EL (cell line): ENCODE measurements at places on chromosomes 12 and 14.
A peak's percentile ranks its signal among the peaks of the same experiment; 100 is the strongest.

GRCh38 chr14:100363053-100363452 is 39.9 kb downstream of the SLC25A47 start:
- DNase-seq = no peak

GRCh38 chr14:33767586-33768457 is 183.1 kb downstream of the EGLN3 start:
- DNase-seq = peak; percentile 21

DNA sequence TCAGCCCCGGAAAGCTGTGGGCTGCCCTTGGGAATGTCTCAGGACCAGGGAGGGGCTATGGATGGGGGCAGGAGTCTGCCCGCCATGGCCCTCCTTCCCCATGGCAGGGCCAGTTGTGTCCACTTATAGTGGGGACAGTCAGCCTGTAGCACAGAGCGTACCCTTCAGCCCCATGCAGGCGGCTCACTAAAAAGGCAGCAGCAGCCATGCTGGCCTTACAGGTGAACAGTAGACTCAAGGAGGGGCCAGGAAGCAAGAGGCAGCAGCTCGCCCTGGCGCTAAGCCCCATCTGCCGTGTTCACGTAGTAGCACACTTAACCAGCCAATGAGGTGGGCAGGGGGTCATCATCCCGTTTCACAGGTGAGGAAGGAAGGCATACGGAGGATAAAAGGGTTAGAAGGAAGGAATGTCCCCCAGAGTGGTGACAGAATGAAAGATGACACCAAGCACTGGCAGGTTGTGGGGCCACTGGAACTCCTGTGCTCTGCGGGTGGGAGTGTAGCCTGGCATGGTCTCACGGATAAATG is 52.7 kb downstream of the FAM222A start:
- no peak for DNase-seq

- DNase-seq = peak; percentile 82
Observed at GRCh38 chr14:85233756-85234155, 296.2 kb upstream of the FLRT2 start.

DNA sequence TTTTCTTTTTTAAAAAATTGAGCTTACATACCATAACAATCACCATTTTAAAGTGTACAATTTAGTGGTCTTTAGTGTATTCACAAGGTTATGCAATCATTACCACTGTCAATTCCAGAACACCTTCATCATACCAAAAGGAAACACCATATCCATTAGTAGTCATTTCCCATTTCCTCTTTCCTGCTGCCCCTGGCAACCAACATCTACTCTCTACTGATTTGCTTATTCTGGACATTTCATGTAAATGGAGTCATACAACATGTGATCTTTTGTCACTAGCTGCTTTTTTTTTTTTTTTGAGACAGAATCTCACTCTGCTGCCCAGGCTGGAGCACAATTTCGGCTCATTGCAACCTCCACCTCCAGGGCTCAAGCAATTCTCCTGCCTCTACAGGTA is 66.8 kb upstream of the CFL2 start:
- peak; percentile 95 for DNase-seq

- DNase-seq = peak; percentile 10
Observed at GRCh38 chr12:89433634-89434033, 81.3 kb upstream of the DUSP6 start.

GRCh38 chr12:615620-616019 is 47.6 kb downstream of the NINJ2 start:
- no peak for DNase-seq

- peak; percentile 46 for DNase-seq
Observed at GRCh38 chr12:100826323-100826722, 31.7 kb downstream of the ANO4 start.

- DNase-seq = no peak
Observed at GRCh38 chr12:121814429-121815119, 10.8 kb downstream of the SETD1B start.

- peak; percentile 80 for DNase-seq
Observed at GRCh38 chr14:62428429-62429203, 616.6 kb downstream of the KCNH5 start.

- DNase-seq = peak; percentile 59
Observed at GRCh38 chr12:25155022-25155576, 39.9 kb downstream of the DNAI7 start.

- no peak for DNase-seq
Observed at GRCh38 chr12:29780084-29780483, 3.7 kb downstream of the TMTC1 start.

GRCh38 chr12:27826076-27826475 is 46.0 kb upstream of the MANSC4 start:
- DNase-seq = no peak

DNA sequence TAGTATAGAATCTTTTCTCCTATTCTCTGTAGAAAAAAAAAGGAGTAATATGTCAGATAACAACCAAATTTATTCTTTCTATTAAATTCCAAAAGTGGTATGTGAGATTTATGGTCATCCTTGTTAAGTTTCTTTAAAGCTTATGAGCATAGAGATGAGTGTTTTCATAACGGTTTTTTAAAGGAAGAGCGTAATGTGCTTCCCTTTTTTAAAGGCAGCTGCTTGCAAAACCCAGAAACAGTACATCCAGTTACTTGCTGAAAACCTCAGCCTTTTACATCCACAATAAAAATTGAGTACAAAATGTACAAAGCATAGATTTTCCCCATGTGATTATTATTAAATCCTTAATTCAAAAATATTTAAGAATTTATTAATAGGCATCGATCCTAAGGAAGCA is 53.6 kb upstream of the CD163 start:
- no peak for DNase-seq

GRCh38 chr14:99624024-99624423 is 20.0 kb upstream of the CCDC85C start:
- no peak for DNase-seq

- no peak for DNase-seq
Observed at GRCh38 chr12:123946152-123946515, 26.5 kb downstream of the CCDC92 start.

DNA sequence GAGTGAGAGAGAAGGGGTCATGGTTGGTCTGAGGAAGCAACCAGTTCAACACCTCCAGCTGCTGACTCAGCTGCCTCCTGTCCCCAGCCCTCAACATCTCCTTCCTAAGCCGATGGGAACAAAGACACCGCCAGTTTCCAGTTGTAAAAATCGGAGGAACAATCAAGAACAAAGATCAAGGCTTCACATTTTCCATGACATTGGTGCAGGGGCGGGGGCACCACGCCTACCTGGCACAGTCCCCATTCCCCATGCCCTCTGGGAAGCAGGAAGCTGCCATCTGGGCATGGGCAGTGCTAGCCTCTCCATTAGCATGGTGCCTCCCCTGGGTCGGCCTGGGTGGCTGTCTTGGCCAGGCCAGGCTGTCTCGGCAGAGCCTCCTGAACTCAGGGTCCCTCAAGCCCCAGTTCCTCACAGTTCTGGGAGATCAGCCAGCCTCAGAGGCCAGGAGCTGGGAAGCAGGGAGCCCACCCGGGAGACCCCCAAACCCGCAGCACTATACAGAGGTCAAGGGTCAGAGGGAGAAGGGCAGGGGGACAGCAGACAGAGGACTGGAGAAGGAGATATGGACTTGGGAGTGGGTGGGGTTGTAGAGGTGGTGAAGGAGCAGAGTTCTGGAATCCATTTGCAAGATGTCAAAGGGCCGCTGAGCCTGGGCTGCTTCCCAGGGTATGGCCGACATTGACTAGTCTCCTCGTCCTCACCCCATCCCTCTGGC is 19.6 kb upstream of the TMEM106C start:
- DNase-seq = no peak

DNA sequence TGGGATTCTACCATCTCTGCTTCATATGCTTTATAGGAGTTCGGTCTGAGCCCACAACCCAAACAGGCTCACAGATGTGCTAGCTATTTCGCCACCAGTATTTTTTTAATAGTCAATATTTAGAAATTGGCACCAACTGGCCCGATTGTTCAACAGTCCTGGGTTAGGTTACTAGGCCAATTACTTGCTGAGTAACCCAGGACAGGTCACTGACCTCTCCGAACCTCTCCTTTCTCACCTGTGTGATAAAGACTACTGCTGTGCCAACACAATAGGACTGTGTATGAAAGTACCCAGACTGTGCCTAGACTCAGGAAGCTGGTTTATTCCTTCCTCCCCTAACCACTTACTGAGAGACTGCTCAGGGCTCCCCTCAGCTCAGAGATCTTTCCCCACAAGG is 8.3 kb downstream of the BDKRB2 start:
- no peak for DNase-seq

DNA sequence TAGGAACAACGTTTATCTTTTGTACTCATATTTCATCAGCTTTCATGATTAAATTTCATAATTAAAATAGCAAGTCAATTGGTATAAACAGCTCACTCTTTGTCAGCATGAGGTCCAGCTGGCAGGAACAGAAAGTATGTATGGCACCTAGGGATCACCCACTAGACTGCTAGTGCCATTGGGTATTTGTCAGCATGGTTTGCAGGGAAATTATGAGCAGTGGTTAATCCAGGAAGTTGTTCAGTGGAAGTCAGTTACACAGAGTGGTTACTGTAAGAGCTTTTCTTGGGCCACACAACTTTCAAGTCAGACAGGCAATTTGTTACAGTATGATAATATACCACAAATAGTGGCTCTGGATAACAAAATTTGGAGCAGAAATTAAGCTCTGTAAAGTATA is 340.3 kb upstream of the RGS6 start:
- peak; percentile 83 for DNase-seq

DNA sequence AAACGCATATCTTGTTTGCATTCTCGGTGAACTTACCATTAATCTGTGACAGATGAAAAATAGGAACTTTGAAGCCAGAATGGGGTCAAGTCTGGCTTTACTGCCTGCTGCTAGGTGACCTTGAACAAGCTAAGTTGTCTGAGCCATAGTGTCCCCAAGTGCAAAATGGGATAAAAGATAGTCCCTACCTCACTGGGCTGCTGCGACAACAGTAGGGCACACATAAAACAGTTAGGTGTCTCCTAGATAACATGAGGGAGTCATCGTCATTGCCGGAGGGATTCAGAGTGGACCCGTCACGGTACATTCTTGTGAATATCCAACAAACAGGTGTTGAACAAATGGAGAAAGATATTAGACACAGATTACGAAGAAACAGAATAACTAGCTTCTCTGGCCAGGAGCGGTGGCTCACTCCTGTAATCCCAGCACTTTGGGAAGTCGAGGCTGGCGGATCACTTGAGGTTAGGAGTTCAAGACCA is 71.2 kb downstream of the NINJ2 start:
- no peak for DNase-seq

GRCh38 chr14:55092341-55092740 is 36.7 kb upstream of the LGALS3 start:
- DNase-seq = peak; percentile 21

DNA sequence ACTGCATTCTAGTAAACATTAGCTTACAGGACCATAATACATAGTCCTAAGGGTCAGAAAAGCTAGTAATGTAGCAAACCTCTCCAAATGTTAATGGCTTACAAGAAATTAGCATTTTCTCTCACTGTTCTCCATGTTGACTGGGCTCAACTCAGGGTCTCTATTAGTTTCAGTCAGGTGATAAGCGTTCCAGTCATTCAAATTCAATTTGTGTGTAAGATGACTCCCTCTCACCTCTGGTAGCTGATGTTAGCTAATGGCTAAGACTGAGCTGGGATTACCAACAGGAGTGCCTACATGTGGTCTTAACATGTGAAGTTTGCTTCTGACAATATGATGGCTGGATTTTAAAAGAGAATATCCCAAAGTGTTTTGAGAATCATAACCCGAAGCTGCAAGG is 630.5 kb upstream of the USP15 start:
- DNase-seq = no peak

DNA sequence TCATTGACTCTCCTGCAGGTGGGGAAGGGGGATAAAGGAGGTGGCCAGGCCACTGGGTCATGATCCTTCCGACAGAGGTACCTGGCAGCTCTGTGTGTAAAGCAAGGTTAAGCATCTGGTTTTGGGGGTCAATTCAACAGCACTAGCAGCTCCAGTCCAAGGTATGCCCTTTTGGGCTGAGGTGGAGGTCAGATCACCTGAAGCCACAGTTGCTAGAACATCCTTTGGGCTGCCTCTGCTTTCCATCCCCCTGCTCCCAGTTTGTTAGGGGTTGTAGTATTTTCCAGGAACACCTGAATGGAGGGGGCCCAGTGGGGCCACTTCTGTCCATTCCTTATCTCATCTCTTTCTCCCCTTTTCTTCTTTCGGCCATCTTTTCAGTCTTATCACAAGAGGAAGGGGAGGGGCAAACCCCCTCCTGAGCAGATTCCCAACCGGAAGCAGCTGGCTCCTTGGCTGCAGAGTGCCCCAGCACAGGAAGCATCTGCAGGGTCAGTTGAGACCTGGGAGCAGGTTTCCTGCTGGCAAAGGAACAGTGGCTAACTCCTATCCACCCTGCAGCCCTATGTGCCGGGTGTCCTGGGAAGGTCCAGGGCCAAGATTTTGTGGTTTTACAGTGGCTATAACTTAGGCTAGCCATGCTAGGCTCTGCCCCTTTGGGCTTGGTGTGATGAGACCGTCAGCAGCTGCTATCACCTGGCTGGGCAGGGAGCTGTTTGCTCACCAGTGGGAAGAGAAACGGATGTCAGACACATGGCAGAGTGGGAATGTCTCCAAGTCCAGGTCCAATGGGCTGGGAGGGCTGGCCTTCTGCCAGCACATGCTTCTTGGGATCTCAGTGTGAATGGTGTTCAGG is 40.2 kb downstream of the SH2B3 start:
- DNase-seq = peak; percentile 54

- DNase-seq = no peak
Observed at GRCh38 chr14:63193236-63193635, 11.0 kb upstream of the RHOJ start.

DNA sequence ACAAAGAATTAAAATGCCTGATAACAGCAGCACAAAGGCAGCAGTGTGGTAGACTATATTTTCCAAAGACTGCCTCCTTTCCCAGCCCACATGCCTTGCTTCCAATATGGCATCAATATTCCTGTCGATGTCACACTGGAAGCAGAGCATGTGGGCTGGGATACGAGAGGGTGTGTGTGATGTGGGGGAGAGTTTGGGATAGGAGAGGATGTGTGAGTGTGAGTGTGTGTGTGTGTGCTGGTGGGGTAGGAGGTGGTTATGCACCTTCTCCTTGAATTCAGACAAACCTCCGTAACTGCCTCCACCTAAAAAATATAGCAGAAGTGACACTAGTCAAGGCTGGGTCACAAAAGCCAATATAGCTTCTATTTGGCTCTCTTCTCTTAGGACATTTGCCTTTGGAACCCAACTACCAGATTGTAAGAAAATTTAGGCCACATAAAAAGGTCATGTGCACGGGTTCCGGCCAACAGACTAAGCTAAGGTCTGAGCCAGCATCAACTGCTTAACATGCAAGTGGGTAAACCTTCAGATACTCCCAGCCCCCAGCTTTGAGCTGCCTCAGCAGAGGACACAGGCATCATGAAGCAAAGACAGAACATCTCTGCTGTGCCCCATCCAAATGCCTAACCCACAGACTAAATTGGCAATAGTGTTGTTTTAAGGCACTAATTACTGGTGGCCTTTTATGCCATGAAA is 29.5 kb downstream of the SPPL3 start:
- no peak for DNase-seq

- no peak for DNase-seq
Observed at GRCh38 chr14:22433069-22433468, 156.0 kb downstream of the DAD1 start.

- no peak for DNase-seq
Observed at GRCh38 chr14:25116607-25117006, 66.7 kb upstream of the STXBP6 start.
